ENCODE measurements at places on chromosomes 1 and 21.

- DNase-seq, result no peak
These were observed 22.2 kb upstream of the SPATA6 start for GRCh38 chr1:48493970-48494769.

- no peak for DNase-seq
These were observed 38.0 kb upstream of the KDM4A start for GRCh38 chr1:43611950-43612349.

- DNase-seq, result no peak
These were observed 17.6 kb downstream of the NES start for GRCh38 chr1:156659661-156659987.

- no peak for DNase-seq
These were observed 388.7 kb downstream of the USH2A start for GRCh38 chr1:216034506-216034905.

DNA sequence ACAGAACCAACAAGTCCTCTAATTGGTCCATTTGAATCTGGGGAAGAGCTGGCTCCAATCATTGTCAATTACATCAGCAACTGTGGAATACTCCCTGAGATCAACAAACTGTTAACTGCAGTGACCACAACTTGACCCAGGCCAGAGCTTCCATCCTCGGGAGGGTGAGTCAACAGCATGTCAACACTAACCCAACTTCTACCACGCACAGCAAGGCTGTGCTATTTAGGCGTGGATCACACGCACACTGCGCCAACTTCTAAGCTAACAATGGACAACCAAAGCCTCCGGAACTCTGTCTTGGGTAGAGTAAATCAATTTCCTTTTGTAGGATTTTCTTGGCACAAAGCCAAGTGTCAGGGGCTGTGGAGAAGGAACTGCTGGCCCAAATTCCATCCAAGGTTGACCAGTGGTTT is 30.4 kb downstream of the APP start:
- no peak for DNase-seq

- no peak for DNase-seq
These were observed 7.6 kb upstream of the FNBP1L start for GRCh38 chr1:93440272-93440671.

DNA sequence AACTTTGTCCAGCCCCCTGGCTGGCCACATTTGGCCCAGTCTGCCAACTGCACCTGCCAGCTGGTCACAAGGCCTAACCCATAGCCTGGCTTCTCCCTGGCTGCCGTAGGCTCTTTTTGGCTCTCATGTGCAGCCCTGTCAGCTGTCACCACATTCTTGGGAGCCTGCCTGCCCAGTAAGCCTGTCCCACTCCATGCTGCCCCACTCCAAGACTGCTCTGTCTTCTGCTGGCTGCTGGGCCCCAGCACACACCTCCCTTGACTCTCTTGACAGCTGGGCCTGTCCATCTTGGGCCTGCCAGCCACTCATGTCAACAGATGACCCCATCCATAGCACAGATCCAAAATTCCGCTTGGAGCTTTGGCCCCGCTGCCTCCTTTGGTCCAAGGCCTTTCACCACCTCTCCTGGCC is 74.3 kb upstream of the EDN2 start:
- DNase-seq, result no peak

DNA sequence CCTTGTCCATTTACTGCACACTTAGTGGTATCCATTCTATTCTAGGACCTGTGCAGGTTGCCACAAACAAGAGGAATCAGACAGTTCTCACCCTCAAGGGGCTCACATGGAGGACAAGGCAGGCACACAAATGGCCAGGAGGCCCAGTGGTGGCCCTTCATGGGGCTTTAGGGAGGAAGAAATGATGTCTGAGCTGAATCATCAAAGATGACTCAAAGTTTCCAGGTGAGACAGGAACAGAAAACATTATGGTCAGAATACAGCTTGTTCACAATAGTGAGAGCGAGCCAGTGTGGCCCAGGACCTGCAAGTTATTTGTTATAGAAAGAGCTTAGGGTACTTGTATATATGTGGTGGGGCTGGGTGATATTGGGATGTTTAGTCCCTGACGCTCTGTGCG is 26.4 kb downstream of the SHISAL2A start:
- DNase-seq, result no peak

DNA sequence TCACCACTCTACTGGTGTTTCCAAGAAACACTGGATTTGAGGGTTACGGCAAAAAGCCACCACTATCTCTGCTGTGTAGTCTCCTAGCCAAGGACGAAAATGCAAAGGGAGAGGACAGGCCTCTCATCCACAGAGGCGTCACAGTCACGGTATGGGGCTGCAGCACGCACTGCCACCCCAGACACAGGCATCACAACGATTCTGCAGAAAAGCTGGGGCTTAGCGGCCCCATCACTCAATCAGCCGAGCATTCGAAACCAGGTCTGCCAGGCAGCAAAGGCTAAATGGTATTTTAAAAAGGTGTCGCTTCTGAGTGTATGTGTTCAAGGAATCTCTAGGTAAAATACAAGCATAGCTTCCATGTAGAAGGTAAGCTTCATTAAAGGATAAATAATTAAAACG is 1.4 kb downstream of the RIPK4 start:
- no peak for DNase-seq

GRCh38 chr1:184052194-184052559 is 647 bp downstream of the TSEN15 start:
- no peak for DNase-seq

DNA sequence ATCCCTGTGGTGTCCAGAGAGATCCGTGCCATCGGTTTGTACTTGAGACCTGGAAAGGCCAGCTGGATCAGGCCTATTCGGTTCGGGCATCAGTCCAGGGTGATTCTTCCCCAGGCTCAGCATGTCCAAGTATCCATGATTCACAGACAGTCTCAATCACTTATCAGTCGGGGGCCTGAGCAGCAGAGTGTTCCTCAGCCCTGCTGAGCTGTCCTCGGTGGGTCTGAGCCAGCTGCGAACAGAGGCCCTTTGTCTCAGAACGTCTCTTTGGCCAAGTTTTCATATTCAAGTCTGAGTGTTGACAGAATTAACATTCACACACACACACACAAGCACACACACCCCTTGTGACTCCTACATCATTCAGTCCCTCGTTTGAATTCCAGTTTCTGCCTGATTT is 33.4 kb upstream of the OSBPL9 start:
- DNase-seq, result no peak

DNA sequence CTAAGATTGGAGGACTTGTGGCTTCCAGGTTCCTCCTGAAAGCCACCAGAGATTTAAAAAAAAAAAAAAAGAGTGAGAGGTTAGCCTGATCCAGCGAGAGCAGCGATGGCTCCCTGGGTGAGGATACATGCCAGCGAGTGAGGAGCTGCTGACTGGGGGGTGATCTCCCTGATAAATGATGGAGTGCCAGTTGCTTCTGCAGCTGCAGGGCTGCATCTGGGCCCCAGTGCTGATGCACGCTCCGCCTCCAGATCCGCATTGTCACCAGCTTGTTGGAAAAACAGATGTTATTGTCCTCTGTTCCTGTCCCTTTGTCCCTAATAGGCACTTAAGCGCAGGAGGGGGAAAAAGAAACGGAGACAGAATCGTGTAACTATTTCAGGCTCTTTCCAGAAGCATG is 28.6 kb downstream of the UBIAD1 start:
- no peak for DNase-seq

DNA sequence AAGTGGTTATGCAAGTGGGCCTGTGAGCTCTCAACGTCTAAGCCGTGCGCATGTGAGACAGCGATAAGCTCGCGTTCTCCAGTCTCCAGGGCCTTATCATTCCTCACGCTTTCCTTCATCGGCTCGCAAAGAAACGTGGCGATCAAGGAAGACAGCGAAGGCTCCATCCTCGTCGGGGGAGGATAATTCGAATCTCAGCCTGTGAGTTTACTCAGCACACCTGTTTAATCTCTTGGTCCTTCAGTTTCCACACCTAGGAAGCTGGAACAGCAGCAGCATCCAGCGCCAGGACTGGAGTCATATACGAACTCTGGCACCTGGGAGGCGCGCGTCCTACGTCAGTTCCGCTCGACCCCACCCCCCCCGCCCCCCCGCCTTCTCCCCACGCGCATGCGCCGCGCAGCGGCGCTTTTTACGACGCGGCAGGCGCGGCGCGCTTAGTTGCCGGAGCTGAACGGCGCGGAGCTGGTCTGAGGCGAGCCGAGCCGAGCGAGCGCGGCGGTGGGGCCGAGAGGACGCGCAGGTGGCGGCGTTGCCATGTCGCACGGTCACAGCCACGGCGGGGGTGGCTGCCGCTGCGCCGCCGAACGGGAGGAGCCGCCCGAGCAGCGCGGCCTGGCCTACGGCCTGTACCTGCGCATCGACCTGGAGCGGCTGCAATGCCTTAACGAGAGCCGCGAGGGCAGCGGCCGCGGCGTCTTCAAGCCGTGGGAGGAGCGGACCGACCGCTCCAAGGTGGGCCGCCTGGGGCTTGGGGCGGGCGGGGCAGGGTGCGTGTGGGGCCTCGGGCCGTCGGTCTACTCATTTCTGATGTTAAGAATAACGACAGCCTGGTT is at the start of gene PITHD1:
Gene PITHD1, plus strand, starts transcription at position 440 of the 836 bp plus-strand sequence. Its CDS starts 98 bp downstream, at position 538.
- peak; percentile 71 for DNase-seq

DNA sequence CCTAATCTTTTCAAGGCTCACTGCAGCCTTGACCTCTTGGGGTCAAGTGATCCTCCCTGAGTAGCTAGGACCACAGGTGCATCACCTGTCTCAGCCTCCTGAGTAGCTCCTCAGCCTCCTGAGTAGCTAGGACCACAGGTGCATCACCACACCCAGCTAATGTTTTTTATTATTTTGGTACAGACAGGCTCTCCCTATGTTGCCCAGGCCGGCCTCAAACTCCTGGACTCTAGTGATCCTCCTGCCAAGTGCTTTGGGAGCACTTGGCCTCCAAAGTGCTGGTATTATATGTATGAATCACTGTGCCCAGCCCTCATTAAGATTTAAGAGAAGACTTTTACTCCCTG is 58.5 kb upstream of the S1PR1 start:
- DNase-seq, result no peak

GRCh38 chr1:155049651-155050559 is 1.2 kb upstream of the ADAM15 start:
- DNase-seq, result no peak

GRCh38 chr1:67635055-67635809 is 49.8 kb upstream of the GADD45A start:
- no peak for DNase-seq

GRCh38 chr1:94899756-94900155 is 27.2 kb downstream of the CNN3 start:
- DNase-seq, result no peak

Data from stimulated activated CD4-positive, alpha-beta T cell treated with anti-CD3 and anti-CD28 coated beads, Interleukin-15, amount 100 ng/mL, for 1 hour (primary cell).